ENCODE measurements at places on chromosomes 3 and 15.

DNA sequence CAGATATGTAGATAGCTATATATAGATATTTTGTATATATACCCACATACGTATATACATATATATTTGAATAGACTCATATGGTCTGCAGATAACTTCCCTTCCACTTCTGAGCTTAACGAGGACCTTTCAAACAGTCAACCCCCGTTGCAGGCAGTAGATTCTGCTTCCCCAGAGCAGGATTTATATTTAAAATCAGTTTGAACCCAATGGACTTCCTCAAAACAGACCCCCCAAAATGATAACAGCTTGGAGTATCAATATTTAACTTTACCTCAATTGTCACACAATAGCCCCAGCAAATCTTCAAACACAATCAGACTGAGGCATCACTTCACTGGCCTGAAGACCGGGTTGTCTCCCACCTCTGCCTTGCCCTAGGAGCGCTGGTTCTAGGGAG lies 218.3 kb downstream of the MEIS2 start:
- no peak for DNase-seq

DNA sequence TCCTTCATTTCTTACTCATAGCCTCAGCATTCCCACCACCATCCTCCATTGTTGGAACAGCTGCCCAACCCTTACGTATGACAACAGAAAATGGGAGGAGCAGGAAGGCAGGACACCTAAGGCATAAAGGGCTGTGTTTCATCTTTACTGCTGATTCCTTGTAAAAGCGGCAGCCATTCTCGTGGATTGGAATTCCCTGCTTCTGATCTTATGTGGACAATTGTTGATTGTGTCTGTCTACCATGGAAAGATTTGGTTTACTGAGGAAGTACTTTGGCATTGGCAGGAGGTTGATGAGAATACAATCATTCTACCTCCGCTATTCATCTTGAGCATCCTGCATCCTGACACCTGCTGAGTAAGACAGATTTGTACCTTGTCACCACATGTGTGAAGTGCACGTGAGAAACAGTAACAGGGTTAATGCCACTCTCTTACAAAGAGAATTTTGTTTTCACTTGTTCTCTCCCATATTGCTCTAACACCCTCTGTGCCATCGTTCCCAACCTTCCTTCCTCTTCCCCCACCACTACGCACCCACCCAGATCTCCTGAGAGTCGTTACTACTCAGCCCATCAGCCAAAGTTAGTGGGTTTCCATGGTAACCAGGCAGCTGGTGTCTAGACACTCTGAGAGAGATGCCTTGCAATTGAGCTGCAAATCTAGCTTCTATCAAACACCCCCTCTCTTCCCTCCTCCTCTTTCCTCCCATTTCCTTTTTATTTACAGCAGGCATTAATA lies 75.7 kb downstream of the GAP43 start:
- no peak for DNase-seq

GRCh38 chr3:107899990-107900651 lies 190.7 kb downstream of the CD47 start:
- no peak for DNase-seq

DNA sequence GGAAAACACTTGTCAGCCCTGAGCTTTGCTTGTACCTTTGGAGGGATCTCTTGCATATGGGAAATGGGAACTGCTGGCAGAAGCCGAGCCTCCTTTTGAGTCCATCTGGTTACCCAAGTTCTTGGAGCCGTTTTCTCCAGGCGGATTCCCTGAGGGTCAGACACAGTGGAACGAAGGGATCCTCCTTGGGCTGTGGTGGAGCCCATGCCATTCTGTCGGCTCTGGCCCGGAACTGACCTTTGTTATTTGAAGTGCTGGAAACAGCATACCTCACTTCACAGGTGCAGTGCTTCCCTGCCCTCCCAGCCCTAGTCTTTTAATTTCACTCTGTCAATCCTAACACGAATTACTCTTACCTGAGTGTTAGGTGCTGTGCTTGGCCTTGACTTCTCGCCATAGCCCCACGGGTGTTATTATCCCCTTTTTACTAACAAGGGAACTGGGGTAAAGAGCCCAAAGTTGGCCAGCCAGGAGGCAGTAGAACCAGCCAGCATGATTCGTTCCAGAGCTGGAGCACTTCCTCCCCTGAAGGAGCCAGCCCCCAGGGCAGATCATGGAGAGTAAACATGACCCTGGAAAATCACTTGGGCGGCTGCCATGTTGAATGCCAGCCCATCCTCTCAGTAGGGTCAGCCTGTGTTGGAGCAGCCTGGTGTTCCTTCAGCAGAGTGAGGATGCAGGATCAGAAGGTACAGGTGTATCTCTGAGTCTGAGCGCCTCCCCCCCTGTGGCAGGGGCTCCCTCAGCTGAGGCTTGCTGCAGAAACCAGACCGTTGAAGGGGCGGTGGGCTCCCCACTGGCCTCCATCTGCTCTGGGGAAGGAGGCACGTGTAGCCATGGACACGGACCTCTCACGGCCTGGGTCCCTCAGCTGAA lies 143.2 kb downstream of the DNAJB8 start:
- DNase-seq, result peak; percentile 48

DNA sequence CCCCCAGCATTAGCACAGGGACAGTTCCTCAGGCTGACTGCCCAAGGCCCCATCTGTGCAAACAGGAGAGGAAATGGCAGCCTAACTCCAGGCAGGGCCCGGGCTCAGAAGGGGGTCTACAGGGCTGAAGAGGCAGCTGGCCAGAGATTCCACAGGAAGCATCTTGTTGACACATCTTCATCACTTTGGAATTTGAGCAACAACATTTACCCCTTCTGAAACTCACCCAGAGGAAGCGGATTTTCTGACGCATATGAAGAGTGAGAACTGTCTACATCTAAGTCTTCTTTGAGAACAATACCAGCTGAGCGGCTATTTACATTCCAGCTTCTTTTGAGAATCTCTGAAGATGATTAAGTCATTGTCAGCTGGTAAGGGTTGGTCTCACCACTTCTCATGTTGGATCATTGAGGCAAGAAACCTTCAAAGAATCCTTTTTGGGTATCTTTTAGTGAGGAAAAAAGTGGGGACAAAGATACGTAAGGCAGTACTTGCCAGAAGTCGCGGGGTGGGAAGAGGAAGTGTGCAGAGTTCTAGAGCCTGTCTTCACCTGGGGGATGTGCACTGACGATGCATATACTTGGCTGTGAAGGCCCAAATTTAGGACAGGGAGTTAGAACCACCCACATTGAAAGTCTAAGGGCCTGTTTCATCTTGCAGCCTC lies 25.4 kb upstream of the SRP14 start:
- no peak for DNase-seq

GRCh38 chr3:71718072-71718471 lies 7.1 kb downstream of the EIF4E3 start:
- no peak for DNase-seq

DNA sequence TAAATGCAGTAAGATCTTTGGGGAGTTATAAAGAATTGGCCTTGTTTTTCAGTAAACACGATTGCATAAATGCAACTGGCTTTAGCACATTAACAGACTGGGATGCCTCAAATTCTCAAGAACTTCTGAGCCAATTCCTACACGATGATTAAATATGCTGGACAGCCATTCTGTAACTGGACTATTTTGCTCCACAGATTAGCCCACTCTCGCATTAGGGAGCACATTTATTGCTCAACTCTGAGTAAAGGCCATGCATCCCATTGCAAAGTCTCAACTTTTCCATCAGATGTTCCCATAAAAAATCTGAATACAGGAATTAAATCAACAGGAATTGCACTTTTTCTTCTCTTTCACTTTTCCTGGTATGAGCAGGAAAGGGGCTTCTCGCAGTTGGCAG lies 66.7 kb upstream of the PRICKLE2 start:
- no peak for DNase-seq

- no peak for DNase-seq
Measured at GRCh38 chr15:74337607-74338211, 29.7 kb downstream of the CYP11A1 start.

DNA sequence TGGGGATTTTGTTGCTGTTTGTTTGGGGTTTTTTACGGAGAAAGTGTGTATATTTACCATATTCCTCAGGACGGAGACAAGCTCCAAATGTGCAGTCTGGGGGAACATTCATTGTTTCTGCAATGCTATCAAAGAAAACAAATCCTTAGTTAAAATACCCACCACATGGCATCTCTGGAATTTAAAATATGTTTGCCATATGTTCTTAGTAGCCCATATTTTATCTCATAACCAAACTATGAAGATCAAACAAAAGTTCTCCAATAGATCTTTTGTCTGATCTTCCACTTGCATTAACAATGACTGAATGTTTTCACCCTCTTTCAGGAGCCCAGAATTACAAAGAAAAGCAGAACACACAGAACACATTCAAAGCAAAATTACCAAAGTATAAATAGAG lies 35.3 kb downstream of the EFHB start:
- no peak for DNase-seq

DNA sequence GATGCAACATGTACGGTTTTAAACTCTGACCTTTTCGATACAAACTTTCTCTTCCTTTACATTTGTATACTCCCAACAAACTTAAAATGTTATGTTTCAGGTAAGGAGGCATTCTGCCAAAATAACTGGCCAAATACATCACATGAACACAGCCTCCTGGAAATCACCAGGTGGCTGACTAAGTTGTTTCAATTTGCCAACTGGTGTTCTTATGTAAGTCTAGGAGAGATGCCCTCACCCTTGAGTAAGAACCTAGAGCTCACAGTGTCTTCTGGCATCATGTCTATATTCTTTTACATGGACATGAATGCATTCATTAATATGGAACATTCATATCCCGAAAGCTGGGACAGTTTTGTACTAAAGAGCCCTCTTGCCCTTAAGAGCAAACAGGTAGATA lies 341.1 kb upstream of the NR2F2 start:
- DNase-seq, result no peak

GRCh38 chr3:56458496-56459103 lies 9.7 kb downstream of the ERC2 start:
- no peak for DNase-seq

DNA sequence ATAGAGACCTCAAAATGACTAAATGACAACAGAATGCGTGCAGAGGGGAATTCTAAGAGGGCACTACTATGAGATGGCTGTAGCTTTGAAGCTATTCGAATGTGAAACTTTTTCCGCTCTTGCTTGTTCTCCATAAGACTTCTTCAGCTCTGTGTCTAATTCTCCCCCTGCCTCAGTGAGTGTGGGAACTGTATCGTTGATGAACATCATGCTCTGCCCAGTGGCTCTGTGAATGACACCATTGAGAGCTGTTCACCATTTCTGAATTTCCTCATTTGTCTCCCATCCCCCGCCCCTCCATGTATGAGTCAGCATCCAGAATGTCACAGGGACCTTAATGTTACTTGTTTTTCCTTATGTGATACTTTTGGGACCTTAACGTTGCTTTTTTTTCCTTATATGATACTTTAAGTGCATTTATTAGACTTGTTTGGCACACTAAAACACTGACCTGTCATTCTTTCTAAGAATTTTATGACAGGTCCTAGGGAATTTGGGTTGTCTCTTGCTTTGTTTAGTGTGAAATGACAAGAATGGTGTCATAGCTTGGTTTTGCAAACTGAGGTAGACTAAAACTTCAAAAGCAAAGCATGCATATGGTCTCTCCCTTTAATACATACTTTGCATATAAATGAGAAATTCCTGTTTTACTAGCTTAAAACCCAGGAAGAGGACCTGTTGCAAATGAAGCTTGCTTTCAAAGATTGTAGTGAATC lies 99.6 kb downstream of the FNDC3B start:
- no peak for DNase-seq

DNA sequence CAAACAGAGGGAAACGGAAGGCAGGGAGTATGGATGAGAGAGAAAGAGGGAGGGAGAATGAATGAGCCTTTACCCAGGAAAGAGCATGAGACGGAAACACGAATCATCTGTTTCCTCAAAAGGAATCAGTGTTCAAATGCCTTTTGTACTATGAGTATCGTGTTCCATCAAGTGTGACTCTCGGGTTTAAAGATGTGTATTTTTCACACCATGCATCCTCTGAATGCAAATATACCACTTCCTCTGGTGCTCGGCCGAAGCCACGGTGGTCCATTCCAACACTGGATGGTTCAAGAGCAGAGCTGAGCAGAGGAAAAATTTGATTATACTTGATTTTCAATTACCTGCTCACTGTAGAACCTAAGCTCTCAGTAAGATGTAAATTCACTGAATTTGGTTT lies 505.1 kb downstream of the MECOM start:
- no peak for DNase-seq

- DNase-seq, result no peak
Measured at GRCh38 chr3:113128386-113129015, 82.9 kb upstream of the BOC start.

GRCh38 chr3:44104043-44104442 lies 137.6 kb upstream of the TOPAZ1 start:
- DNase-seq, result no peak

- DNase-seq, result no peak
Measured at GRCh38 chr15:67716171-67716570, 109.1 kb upstream of the SKOR1 start.

- no peak for DNase-seq
Measured at GRCh38 chr3:186380622-186381380, 18.8 kb upstream of the DGKG start.

- DNase-seq, result no peak
Measured at GRCh38 chr3:126305427-126305826, 51.8 kb downstream of the KLF15 start.

DNA sequence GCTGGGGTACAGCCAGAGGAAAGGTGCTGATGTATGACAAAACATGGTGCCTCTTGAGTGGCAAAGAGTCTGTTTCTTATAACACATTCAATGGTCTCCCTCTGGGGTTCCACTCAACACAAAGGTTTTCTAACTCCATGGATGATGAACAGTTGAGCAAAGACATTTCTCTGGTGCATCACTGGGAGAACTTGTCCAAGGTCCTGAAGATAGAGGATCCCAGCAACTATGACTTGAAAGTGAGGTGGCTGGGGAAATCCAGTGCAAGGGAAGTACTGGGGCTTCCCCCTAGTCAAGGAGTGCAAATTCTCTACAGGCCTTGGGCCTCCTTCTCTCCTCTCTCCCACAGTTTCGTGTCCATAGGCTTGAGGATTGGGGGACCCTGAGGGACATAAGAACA lies 431.1 kb downstream of the WDR72 start:
- no peak for DNase-seq

DNA sequence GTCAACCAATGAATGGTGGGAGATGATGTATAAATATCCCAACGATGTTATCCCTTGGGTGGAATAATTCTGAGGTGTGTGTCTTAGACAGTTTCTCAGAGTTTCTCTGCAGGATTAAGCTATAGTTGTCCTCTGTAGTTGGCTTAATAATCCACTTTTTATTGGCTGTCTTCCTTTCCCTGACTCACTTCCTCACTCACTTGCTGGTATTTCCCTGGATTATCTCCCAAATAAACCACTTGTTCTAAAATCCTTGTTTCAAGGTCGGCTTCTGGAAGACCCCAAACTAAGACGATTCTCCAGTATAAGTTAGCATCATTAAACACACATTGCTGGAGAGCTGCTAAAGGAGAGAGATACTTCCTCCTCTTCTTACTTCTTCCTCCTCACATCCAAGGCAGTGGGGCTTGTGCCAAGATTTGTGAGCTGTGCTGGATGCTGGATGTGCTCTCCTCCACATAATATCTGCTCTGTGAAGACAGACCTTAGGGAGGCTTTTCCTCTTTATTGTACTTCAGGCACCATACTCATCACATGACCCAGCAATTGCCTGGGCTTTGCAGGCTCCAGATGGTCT lies 22.5 kb upstream of the ROPN1 start:
- no peak for DNase-seq

All from aorta (tissue), 5 donors.